HEK293T (cell line): ENCODE measurements at places on chromosomes 1 and 21.

GRCh38 chr1:8373125-8373524 lies 55.2 kb downstream of the SLC45A1 start:
- no peak for DNase-seq

DNA sequence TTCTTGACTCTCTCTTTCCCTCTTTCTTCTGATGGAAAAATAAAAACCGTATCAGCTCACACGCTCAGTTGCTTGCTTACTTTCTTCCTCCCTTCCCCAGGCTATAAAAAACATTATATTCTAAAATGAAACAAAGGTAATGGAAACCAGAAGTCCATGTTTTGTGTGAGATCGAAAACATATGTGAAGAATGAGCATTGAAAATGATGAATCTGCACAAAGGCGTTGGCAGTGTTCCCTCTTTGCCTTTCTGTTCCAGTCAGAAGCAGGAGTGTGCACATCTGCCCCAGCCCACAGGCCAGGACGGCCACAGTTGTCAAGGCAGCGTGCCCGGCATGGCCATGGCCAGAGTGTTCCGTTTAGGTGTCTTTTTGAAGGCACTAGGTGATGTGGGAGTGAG lies 185.3 kb upstream of the USP24 start:
- no peak for DNase-seq

DNA sequence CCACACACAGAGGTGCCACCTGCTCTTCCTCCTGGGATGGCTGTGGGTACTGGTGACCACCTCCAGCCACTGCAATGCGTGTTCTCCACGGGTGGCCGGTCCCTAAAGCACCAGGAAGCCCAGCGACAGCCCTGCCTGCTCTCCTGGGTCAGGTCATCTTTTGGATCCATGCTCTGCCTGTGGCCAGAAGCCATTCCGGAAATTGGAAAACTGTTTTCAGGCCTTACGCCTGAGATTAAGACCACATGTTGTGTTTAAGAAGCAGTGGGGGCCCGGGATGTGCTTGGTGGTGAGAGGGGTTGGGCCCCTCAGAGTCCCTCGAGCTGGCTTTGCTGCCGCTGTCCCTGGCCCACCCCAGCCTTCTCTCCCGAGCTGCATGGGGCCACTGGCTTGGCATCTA lies 150.8 kb downstream of the PEX14 start:
- no peak for DNase-seq

- DNase-seq = no peak
These were observed 15.8 kb upstream of the NUP210L start for GRCh38 chr1:154170547-154171222.

- DNase-seq = no peak
These were observed 8.1 kb downstream of the UTP25 start for GRCh38 chr1:209835782-209836298.

DNA sequence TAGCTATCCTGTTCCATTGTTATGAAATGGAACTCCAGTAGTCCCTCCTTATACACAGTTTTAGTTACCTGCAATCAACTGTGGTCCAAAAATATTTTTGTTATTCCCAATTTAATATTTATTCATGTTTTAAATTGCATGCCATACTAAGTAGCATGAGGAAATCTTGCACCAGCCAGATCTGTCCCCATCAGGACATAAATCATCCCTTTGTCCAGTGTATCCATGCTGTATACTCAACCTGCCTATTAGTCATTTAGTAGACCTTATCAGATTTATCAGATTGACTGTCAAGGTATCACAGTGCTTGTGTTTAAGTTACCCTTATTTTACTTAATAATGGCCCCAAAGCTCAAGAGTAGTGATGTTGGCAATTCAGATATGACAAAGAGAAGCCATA lies 207.9 kb upstream of the DMRTA2 start:
- DNase-seq = no peak

GRCh38 chr1:12549460-12550349 lies 68.3 kb downstream of the DHRS3 start:
- no peak for DNase-seq

- DNase-seq = no peak
These were observed 55.3 kb downstream of the APP start for GRCh38 chr21:26115305-26115704.

- DNase-seq = no peak
These were observed 220.1 kb upstream of the VAMP3 start for GRCh38 chr1:7550981-7551380.

- no peak for DNase-seq
These were observed 1.9 kb downstream of the SLC39A1 start for GRCh38 chr1:153961421-153961820.

- no peak for DNase-seq
These were observed 17.4 kb upstream of the ZMYM6 start for GRCh38 chr1:35049116-35049515.

DNA sequence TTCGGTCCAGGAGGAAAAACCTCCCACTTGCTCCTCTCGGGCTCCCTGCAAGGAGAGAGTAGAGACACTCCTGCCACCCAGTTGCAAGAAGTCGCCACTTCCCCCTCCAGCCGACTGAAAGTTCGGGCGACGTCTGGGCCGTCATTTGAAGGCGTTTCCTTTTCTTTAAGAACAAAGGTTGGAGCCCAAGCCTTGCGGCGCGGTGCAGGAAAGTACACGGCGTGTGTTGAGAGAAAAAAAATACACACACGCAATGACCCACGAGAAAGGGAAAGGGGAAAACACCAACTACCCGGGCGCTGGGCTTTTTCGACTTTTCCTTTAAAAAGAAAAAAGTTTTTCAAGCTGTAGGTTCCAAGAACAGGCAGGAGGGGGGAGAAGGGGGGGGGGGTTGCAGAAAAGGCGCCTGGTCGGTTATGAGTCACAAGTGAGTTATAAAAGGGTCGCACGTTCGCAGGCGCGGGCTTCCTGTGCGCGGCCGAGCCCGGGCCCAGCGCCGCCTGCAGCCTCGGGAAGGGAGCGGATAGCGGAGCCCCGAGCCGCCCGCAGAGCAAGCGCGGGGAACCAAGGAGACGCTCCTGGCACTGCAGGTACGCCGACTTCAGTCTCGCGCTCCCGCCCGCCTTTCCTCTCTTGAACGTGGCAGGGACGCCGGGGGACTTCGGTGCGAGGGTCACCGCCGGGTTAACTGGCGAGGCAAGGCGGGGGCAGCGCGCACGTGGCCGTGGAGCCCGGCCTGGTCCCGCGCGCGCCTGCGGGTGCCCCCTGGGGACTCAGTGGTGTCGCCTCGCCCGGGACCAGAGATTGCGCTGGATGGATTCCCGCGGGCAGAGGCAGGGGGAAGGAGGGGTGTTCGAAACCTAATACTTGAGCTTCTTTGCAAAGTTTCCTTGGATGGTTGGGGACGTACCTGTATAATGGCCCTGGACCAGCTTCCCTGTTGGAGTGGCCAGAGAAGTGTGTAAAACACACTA lies 45.3 kb downstream of the MRPL39 start:
- no peak for DNase-seq

- no peak for DNase-seq
These were observed 32.6 kb upstream of the PYHIN1 start for GRCh38 chr1:158898722-158899121.

DNA sequence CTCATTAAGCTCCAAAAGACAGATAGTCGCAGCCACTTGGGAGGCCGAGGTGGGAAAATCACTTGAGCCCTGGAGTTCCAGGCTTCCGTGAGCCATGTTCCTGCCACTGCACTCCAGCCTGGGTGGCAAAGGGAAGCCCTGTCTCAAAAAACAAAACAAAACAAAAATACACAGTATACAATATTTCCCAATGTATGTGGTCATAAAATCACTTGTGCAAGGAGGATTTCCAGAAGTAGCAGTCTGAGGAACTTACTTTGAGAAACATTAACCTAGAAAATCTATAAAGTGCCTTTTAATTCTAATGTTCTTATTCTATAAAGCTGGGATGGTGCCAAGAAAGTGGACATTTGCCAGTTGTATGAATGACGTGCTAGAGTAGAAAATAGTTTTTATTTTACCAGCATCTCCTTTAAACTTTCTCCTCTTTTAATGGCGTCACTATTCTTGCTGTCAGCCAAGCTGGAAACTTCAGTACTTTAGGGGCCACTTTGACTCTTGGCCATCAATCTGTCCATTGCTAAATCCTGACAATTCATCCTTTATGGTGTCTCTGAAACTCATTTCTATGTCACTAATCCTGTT lies 22.5 kb downstream of the FAM177B start:
- DNase-seq = no peak

DNA sequence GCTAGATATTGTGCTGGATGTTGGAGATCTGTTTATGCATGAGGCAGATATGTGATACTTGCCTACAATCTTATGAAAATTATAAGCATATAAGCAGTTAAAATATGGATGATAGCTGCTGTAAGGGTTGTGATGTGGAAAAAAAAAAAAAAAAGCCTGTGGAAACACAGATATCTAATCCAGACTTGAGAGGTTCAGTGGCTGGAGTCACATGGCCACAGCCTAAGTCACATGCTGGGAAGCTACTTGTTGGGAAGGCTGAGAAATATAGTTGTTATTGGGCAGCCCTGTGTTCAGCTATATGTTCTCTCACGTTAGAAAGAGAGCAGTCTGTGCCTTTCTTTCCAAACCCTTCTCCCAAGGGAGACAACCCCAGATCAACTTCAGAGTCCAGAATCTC lies 15.1 kb downstream of the RAVER2 start:
- no peak for DNase-seq

GRCh38 chr1:240515505-240515904 lies 96.5 kb downstream of the GREM2 start:
- no peak for DNase-seq

- no peak for DNase-seq
These were observed 41.8 kb downstream of the MAP3K7CL start for GRCh38 chr21:29172282-29172681.

DNA sequence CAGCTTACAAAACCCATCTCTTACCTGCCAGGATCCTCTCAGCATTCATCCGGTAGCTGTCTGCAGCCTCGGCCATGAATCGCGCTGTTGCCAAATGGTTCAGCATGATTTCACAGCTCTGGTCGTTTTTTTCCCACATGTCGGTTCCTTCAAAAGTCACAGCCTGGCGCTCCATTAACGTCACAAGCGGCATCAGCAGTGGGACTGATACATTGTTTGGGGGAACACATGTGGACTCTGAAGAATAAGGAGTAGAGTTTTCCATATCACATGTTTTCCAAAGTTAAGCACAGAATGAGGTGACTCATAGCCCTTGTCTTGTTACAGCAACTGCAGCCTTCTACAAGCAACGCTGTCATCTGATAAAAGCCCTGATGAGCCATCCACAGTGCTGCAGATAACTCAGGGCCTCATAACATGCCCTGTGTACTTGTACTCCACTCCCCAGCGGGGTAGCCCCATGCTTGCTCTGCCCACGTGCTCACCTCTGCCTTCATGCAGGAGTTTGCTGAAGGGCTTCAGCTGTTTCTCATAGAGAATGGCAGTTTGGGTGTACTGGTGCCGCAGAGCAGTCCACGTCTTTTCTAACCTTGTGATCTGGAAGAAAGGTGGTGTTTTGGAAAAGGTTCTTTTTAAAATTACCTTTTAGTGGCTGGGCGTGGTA lies 114.2 kb downstream of the BCAR3 start:
- DNase-seq = no peak

- no peak for DNase-seq
These were observed 6.1 kb downstream of the GJC2 start for GRCh38 chr1:228155596-228156514.

GRCh38 chr1:245448531-245448930 lies 293.7 kb downstream of the KIF26B start:
- DNase-seq = no peak

DNA sequence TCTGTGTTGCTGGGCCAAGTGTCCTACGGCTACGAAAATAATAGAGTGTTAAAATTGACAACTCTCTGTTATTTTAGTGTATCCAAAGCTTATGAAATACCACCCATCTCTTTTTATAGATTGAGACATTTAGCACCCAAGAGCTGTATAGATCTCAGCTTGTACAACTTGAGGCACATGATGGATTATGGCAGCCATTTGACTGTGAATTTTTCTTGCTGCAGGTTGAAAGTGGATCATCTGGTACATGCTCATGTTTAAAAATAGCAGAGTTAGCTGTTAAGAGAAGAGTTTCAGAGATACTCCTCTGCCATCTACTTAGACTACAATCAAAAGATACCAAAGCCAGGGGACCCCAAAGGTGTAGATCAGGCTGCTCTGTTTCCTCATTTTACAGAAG lies 49.3 kb upstream of the FAM3B start:
- no peak for DNase-seq

- no peak for DNase-seq
These were observed 11.0 kb upstream of the ZNF691 start for GRCh38 chr1:42835422-42835821.

DNA sequence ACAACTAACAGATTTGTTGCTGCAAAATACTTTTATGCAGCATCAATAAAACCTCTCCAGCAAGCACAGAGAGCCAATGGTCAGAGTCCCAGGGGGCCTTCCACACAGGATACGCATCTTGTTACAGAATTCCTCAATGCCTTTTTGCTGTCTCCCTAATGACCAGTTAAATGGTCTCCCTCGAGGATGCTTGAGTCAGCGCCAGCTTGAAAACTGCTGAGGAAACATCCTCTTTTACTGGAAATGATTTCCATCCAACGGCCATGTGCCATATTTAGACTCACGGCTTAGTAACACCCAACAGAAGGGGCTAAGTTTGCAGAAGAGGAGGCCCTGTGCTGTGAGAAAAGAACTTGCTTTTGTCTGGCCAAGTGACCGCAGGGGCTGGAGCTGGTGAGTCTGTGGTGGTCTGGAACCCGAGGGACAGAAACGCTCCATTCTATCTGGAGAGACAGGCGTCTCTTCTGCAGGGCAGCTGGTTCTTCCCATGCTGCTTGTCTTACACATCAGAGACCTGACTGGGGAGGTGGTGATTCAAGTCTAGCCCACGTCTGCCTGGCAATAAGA lies 496.4 kb downstream of the SETD4 start:
- DNase-seq = no peak

DNA sequence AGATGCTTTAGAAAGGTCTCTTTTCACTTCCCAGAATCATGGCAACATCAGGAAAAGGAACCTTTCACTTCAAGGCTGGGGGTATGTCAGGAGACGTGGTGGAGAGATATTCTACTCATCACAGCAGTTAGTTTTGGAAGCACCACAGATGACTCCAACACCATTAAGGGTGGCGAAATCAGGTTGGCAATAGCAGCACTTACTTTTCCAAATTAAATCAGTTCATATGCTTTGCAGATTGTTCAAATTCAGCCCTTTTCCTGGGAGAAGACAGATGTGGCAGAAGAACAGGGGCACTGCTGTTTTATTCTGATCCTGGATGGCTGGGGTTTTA lies 79.0 kb downstream of the RUNX1 start:
- no peak for DNase-seq

DNA sequence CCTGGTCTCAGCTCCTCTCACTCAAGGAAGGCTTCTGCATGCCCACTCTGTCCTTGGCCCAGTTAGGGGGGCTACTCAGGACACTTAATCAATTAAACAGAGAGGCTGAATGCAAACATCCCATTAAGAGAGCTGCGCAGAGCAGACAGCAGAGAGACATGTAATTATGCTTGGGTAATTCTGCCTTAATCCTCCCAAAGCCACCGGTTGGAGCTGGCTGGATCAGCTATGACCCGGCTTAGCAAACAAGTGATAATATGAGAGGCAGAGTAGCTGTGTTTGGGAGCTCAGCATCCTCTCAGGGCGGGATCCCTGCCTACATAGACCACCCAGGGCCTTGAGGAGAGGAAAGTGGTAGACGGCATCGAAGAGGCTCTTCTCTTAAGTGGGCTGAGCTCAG lies 183.2 kb downstream of the GRIK3 start:
- no peak for DNase-seq

- no peak for DNase-seq
These were observed 102.1 kb upstream of the ZBTB40 start for GRCh38 chr1:22349362-22350043.
